ENCODE measurements at places on chromosomes 2 and 18. TPM values are rescaled to one million over a fixed set of nuclear protein-coding genes. Genes with fewer than 3 reads are reported as not detected.

TDRD15 gene
- 0.07 TPM for total RNA-seq

PAX8 gene
- 0.16 TPM for total RNA-seq

SGO2 gene
- total RNA-seq: 32.6 TPM

NDC80 gene
- 38.9 TPM for total RNA-seq

TUBB8B gene
- 3.6 TPM for total RNA-seq

CCDC74B gene
- total RNA-seq: 34.5 TPM

EVX2 gene
- 0.03 TPM for total RNA-seq

GRCh38 chr2:9539531-9539930, 16.1 kb downstream of the ADAM17 start:
- H3K4me3 ChIP-seq: no peak overlapping the region
- no peaks in the 10 kb centered on the region for H3K27me3 ChIP-seq
- no peak for DNase-seq
- no peaks in the 10 kb centered on the region for H3K4me1 ChIP-seq

GRCh38 chr18:3463051-3463450, 13.1 kb downstream of the TGIF1 start:
- peaks cover 47% of the 10 kb centered on the region for H3K4me1 ChIP-seq
- H3K4me3 ChIP-seq: no peak overlapping the region
- peaks cover 9% of the 10 kb centered on the region for H3K36me3 ChIP-seq
- no peaks in the 10 kb centered on the region for H3K27me3 ChIP-seq

- no peaks in the 10 kb centered on the region for H3K27me3 ChIP-seq
- DNase-seq: no peak
- H3K27ac ChIP-seq: no peak overlapping the region
Measured at GRCh38 chr2:226063704-226064440, 664.4 kb downstream of the NYAP2 start.

GRCh38 chr2:196307775-196308305, 136.5 kb upstream of the STK17B start:
- no peaks in the 10 kb centered on the region for H3K27me3 ChIP-seq
- DNase-seq: no peak
- H3K27ac ChIP-seq: no peak overlapping the region
- H3K36me3 ChIP-seq: no peaks in the 10 kb centered on the region
- H3K4me1 ChIP-seq: no peaks in the 10 kb centered on the region

DNA sequence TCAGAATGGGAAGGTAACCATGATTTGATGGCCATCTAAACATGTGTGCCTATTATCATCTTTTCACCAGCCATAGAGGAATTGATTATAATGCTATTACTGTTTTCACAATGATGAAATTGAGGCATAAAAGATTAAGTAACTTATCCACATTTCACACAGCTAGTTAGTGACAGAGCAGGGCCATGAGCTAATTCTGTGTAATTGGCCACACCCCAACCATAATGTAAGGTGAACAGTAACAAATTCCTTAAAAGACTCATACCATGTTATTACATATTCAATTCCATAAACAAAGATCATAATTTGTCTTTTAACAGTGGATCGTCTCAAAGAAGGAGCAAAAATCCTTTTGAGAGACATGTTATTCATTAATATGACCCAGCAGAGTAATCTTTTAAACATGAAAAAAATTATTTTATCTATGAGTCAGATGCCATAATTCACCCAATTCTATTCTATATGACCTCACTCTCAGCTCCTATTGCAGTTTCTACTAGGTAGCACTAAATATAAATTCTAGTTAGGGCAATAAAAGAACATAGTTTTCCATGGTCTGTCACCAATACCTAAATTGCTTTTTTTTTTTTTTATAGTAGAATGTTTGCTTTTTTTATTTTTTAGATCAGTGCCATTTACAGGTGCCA, 475.8 kb upstream of the SLC39A10 start:
- no peak overlapping the region for H3K4me3 ChIP-seq
- no peaks in the 10 kb centered on the region for H3K27me3 ChIP-seq
- H3K27ac ChIP-seq: no peak overlapping the region
- no peak for DNase-seq
- H3K36me3 ChIP-seq: no peaks in the 10 kb centered on the region

DNA sequence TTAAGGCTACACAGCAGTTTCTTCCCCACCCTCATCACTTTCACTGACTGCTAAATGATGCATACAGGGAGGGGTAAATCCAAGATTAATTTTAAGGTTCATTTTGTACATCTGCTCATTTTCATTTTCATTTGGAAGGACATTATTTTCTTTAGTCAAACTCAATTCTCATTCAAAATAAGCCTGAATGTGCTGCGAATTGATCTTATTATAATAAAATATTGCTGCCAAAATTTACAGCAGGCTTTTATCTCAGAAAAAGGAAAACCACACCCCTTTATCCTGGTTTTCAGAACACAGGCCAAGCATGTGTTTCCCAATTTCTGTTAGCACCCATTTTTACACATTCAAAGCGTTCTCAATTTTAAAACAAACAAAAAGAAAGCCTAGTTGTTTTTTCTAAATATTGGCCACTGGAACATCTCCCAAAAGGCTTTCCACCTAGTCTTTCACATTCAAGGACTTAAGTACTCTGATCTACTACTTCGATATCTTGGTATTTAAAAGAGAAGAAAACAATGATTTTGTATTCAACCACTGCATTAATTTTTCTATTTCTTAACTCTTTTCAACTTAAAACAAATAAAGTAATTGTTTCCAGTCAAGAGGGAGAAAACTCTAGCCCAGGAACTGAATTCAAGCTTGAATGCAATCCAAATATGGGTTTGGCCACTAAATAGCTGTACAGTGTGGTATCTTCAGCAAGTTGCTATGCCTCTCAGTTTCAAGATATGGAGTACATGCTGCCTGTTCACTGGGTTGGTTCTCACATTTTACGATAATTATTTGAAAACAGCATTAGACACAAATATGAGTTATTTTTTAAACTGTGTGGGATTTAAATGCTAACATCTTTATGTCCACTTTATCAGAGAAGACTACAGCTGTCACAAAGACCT, 52.5 kb downstream of the CDH2 start:
- H3K4me1 ChIP-seq: peaks cover 9% of the 10 kb centered on the region
- H3K4me3 ChIP-seq: no peak overlapping the region
- no peaks in the 10 kb centered on the region for H3K36me3 ChIP-seq

- H3K36me3 ChIP-seq: no peaks in the 10 kb centered on the region
- DNase-seq: no peak
- 0 out of 2 replicates have a peak, but pooled peaks cover 4% of the 10 kb centered on the region for H3K4me1 ChIP-seq
- H3K27ac ChIP-seq: no peak overlapping the region
- no peaks in the 10 kb centered on the region for H3K27me3 ChIP-seq
Measured at GRCh38 chr2:52383541-52383940, 1351.6 kb upstream of the NRXN1 start.

GRCh38 chr2:156891609-156892008, 365.9 kb upstream of the GALNT5 start:
- no peak overlapping the region for H3K4me3 ChIP-seq
- H3K36me3 ChIP-seq: no peaks in the 10 kb centered on the region
- H3K27ac ChIP-seq: no peak overlapping the region
- H3K27me3 ChIP-seq: peaks cover 16% of the 10 kb centered on the region
- peaks cover 29% of the 10 kb centered on the region for H3K4me1 ChIP-seq

Data from GM23338 (cell line).